ENCODE measurements at places on chromosomes 12 and 14. TPM values are rescaled to one million over a fixed set of nuclear protein-coding genes. Genes with fewer than 3 reads are reported as not detected.

DNA sequence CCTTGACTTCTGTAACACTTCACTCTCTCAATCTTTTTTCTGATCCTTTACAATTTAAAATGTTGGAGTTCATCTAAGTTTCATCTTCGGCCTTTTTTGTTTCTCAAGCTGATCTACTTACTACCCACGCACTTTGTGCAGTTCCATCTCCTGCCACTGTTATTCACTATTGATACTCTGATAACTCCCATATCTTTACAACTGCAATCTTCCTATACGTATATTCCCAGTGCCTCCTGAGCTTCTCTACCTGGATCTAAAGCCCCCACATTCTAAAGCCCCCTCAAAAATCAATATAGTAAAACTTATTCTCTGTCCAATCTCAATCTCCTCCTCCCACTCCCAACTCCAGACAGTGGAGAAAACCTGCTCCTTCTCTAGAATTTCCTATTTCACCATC lies 5.9 kb downstream of the ATG2B start:
- DNase-seq = no peak

DNA sequence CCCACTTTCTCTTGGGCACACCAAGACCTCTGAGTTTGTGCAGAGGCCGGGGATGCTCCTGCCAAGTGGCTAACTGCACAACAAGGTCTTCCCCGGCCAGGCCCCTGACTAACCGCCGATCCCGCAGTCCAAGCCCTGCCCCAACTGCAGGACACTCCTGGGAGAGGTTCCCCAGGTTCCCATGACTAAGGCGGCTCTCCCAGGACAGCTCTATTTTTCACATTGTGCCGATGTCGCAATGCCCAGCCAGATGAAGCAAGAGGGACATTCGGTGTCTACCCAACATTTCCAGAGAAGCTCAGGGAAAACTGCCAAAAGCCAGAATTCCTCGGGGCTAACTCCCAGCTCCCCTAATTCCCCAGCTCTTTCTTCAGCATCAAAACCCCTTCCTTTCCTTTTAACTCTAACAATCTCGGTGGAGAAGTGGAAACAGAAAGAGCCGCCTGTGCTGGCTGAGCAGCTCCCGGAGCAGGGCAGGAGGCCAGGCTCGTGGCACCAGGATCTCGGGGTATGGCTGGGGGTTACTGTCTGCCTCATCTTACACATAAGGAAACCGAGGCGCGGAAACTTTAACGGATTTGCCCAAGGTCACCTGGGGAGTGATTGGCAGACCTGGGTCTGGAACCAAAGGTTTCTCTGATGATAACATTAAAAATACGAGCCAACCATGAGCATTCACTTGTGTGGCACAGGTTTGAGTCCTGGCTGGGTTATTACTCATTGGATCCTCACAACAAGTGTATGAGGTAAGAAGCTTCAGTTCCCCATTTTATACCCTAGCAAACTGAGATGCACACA lies 318.2 kb downstream of the BCL11B start:
- DNase-seq = no peak

ABHD4 gene
- total RNA-seq = 48.6 TPM

AQP6 gene
- total RNA-seq = not detected

DNA sequence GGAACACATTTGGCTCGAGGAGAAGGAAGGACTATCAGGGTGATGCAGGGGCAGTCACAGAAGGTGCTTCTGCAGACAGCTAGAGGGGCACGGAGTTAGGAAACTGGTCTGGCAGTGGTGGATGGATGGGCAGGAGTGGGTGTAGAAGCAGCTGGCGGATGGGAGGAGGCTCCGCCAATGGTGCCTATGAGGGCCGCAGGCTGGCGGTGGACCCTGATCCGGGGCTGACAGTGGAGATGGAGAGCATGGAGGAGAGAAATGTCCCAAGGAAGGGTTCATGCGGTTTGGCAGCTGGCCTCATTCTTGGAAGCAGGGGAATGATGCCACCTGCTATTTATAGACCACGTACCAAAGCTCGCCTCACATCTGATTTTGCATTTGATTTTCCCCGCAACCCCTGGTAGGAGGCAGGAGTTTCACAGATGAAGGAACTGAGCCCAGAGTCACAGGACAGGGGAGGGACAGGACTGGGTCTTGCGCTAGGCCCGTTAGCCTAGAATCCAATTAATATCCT lies 237.1 kb downstream of the FOXN3 start:
- no peak for DNase-seq

GPRC5D gene
- not detected for total RNA-seq

DNA sequence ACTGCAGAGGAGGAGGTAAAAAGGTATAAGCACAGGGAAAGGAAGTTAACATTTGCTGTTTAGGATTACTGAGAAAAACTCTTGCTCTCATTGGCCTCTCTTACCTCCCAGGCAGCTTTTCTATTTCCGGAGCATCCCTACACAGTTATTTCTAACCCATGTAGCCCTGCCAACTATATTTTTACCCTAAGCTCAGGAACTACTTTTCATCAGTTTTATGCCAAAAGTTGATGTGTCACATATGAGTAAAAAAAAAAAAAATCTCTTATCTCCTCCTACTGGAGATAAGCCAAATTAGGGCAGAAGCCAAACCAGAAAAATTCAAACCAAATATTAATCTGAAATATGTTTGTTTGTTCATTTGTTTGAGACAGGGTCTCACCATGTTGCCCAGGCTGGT lies 34.4 kb upstream of the PSMA6 start:
- peak; percentile 79 for DNase-seq

CLECL1 gene
- not detected for total RNA-seq

DNA sequence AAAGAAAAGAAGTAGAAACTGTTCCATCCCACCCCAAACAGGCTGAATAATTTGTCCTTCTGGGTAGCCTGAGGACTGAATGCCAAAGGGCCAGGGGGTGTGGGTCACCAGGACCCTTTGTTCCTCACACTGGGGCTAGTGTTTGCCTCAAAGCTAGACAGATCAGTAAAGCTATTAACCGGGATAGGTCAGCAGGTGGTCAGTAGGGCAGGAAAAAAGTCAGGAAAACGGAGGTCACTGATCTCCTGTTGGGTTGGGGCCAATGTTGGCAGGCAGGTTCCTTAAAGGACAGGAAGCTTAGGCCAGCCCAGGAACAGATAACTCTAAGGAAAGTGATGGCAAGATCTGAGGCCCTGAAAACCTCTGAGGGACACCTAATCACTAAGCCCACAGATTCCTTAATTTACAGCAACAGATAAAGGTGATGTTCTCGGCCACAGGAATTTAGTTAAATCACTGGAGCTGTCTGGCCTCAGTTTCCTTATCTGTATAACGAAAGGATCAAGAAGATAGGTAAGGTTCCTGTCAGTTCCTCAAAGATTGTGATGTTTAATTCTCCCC lies 22.7 kb upstream of the TMPO start:
- no peak for DNase-seq

BLTP3B gene
- total RNA-seq = 72.9 TPM

- no peak for DNase-seq
These were observed 19.5 kb downstream of the CKAP4 start for GRCh38 chr12:106228320-106228710.

KRT85 gene
- not detected for total RNA-seq

CLEC4D gene
- total RNA-seq = not detected

DNA sequence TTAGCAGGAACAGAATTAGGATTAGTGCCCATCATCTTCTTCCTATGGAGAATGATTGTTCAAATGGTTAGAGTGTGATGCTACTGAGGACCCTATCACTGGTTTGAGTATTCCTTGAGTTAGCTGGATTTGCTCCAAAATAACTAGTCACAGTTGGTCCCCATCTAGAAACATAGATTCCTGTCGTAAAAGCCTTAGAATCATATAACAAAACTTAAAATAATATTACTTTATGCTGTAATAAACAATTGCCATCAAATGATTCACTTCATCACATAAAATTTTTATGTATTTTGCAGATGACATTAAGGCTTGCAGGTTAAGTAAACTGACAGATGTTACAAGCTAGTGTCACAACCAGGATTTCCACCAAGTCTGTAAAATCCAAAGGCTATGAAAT lies 209.8 kb downstream of the CCER1 start:
- no peak for DNase-seq

DNA sequence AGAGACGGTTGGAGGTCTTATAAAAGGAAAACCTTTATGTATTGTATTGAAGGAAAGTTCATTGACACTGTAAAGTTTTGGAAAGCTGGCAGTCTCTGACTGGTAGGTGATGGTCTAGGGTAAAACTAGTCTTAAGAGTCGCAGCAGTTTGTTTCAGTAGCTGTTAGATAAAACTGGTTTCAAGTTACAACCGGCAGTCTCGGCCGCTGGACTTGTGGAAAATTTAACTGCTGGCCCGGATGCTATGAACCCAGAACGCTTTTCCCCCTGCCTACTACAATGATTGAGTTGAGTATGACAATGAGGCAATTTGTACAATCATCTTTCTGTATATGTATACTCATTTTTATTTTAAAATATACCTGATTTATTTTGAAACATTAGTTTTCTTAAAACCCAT lies 1426.9 kb downstream of the AACS start:
- peak; percentile 34 for DNase-seq

DNA sequence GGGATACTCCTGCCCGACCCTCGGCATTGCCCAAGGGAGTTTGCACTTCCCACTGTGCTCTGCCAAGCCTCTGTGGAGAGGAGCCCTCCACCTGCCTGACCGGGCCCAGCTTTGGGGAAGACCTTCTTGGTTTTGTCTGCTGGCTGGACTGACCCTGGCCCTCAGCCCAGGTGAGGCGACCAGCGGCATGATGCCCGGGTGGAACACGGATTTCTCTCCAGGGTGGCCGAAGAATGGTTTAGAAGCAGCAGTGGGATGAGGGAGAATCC lies 15.6 kb downstream of the ZBTB42 start:
- no peak for DNase-seq

GRCh38 chr12:96570579-96570978 lies 81.2 kb downstream of the CFAP54 start:
- no peak for DNase-seq

FAM181A gene
- not detected for total RNA-seq

AKAP3 gene
- 0.81 TPM for total RNA-seq

DNA sequence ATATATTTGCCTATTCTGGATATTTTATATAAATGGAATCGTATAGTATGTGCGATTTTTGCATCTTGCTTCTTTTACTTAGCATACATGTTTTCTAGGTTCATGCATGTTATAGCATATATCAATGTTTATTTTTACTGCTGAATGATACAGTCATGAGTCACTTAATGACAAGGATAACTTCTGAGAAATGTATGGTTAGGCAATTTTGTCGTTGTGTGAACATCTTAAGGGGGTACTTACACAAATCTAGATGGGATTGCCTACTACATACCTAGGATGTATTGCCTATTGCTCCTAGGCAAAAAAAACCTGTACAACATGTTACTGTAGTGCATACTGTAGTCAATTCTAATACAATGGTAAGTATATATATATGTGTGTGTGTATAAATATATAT lies 8.8 kb downstream of the USP15 start:
- peak; percentile 58 for DNase-seq

GRCh38 chr12:52990206-52990605 lies 16.1 kb upstream of the EIF4B start:
- DNase-seq = no peak

NRL gene
- total RNA-seq = 4.1 TPM

- DNase-seq = peak; percentile 66
These were observed 4.2 kb downstream of the BAG5 start for GRCh38 chr14:103558071-103558882.

GRCh38 chr14:36313898-36314297 lies 6.5 kb downstream of the MBIP start:
- DNase-seq = no peak

RGS6 gene
- not detected for total RNA-seq

GRCh38 chr12:128468926-128469325 lies 202.0 kb downstream of the TMEM132C start:
- DNase-seq = no peak

MYF5 gene
- total RNA-seq = not detected

- DNase-seq = no peak
These were observed 61.4 kb upstream of the DBX2 start for GRCh38 chr12:45112306-45112705.

LRRC9 gene
- not detected for total RNA-seq

CCDC38 gene
- total RNA-seq = not detected

BAZ1A gene
- total RNA-seq = 32.4 TPM

GRCh38 chr12:113720629-113721028 lies 245.5 kb downstream of the RBM19 start:
- no peak for DNase-seq

- no peak for DNase-seq
These were observed 1738.0 kb upstream of the SEL1L start for GRCh38 chr14:83271663-83272062.

SRRM4 gene
- not detected for total RNA-seq

GRCh38 chr12:2533036-2533435 lies 261.7 kb upstream of the FKBP4 start:
- no peak for DNase-seq

GRCh38 chr14:104513641-104514046 lies 65.9 kb upstream of the C14orf180 start:
- DNase-seq = no peak

DNA sequence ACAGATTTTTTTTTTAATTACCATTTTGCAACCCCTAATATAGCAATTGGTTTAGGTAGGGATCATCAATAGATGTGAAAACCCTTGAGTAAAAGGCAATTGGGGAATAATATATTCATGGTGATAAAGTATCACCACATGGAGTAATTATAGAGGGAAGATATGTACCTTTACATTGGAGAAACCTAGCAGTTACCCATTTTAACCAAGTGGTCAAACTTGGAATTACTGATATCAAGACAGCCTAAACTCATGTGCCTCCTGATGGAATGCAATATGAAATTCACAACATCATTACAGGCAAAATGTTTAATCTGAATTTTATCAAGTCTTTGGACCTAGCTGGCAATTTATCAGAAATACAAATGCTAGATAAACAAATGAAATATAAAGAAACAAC lies 6.7 kb upstream of the SLC10A1 start:
- DNase-seq = no peak

DNA sequence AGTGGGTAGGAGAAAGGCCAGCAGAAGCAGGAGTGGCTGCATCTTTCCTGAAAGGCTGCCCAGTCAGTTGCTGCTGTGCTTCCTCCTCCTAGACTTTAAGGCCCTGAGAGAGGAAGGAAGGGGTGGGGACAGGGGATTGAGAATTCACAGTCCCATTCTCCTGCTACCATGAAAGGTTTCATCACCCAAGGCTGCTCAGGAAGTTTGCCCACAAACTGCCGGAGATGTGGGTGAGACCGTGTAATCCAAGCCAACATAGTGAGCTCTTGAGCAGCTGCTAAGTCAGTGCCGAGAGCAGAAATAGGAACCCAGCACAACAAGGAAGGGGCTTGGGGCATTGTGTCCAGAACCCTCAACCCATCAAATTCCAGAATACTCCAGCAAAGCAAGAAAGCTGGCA lies at the start of gene CTSG:
Gene CTSG, minus strand, starts transcription at position 69 of the 400 bp plus-strand sequence. Its CDS starts 27 bp downstream, at position 42.
- no peak for DNase-seq

DNA sequence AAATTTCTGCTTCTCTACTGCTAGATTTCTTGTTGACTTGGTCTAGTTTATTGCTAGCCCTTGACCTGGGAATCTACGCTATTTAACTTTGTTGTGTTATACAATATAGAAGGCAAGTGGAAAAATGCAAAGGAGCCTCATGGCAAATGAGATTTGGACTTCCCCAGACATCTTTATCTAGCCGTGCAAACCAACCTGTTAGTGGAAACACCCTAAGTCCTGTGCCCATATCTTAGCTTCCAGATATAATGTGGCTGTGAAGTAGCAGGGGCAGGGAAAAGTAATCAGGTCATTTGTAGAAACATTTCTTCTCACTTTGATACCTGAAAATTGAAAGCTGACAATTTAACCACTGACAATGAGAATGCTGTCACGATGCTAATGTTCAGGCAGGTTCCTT lies 90.7 kb upstream of the ATP2B1 start:
- no peak for DNase-seq
